HTR-8/SVneo (cell line): ENCODE measurements at places on chromosomes 7 and 10.

DNA sequence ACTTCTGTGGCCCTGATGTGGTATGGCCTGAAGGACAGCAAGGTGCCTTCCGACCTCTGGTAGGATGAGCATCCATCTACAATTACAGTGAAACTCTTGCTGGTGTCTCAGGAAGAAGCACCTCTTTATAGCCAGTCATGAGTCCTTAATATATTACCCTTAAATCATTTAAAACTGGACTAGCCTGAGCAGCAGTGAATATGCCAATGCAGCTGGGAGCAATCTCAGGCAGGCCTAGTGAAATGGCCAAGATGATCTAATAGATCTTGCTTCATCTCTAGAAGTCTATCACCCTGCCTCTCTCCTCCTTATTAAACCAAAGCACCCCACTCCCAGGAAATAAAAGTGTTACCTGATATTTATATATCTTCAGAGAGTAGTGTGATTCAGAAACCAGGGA is 66.7 kb upstream of the SORCS3 start:
- DNase-seq: no peak

GRCh38 chr7:3461923-3462322 is 160.9 kb downstream of the SDK1 start:
- no peak for DNase-seq

GRCh38 chr7:116934580-116934979 is 18.7 kb upstream of the ST7 start:
- DNase-seq: no peak

DNA sequence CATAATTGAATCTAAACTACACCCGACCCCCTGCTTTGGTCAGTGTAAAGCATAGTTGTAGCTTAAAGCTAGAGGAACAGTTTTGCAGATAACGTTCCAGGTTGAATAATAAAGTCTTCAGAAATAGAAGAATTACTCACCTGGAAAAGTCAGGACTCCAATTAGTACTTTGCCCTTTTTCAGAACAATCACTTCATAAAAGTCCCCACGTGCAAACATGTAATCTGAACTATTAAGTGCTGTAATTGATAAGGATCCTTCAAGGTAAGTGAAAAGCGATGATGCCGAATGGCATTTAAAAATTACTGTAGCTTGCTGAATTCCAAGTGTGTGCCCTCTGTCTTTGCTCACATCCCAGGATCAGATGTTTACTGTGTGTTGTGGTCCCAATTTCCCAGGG is 53.6 kb upstream of the INSYN2A start:
- no peak for DNase-seq

GRCh38 chr7:132977234-132977633 is 104.7 kb downstream of the CHCHD3 start:
- no peak for DNase-seq

DNA sequence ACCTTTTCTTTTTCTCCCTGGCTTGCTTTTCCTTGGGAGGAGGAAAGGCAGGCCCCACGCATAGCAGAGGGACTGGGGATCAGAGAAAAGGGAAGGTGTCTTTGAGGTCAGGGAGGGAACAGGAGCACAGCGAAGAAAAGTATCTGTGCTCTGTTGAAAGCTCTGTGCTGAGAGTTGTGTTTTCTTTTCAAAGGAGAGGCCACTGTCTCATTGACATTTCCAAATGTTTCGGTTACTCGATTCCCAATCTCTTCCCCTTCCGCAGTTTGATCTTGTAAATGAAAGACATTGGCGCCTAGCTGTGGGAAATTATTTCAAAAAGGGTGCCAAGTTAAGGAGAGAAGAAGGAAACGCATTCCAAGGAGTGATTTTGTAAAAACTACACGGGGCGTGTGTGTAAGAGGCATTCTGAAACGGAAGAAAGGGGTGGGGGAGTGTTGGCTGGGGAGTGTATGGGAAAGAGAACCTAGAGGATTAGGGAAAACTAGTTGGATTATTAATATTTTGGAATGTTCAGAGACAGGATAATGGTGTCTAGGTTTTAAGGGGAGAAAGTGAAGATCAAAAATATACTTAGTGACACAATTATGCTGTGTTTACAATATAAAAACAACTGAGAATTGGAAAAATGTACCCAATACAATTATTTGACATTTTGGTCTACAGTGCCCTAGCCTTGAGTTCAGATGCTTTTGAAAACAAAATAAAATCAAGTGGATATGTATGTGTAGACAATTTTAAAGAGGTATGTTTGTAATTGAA is 708 bp downstream of the KLHDC10 start:
- no peak for DNase-seq

GRCh38 chr10:86732771-86733170 is 23.6 kb upstream of the BMPR1A start:
- DNase-seq: no peak

DNA sequence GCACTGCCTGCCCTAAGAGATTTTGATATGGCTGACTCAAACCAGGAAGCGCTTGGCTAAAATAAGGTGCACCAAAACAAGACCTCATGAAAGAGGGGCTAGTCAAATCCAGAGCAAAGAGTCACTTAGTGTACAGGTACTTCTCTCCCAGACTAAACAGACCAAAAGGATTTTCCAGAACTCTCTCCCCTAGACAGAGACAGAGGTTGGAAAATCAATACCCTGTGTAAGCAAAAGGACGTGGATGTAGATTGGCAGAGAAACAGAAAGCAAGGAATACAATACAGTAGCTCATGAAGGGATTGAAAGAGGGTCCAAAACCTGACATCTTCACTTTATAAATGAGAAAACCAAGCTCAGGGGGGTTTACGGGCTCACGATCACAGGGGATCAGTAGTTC is 83.0 kb upstream of the LRRTM3 start:
- DNase-seq: no peak

DNA sequence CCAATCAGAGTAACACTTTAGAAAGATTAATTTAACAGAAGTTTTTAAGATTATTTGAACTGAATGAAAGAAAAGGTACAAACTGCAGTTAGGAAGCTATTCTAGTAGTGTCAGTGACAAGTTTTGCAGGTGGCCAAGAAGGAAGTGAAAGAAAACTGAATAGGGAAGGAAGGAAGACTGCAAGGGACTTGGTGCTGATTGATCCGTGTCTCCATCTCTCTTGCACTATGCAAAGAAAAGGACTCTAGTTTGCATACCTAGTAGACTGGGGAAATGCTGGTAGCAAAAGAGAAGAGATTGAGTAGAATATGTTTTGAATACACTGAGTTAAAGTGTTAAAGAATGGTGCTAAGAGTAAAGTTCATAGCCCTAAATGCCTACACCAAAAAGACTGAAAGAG is 33.0 kb downstream of the OR6V1 start:
- no peak for DNase-seq

DNA sequence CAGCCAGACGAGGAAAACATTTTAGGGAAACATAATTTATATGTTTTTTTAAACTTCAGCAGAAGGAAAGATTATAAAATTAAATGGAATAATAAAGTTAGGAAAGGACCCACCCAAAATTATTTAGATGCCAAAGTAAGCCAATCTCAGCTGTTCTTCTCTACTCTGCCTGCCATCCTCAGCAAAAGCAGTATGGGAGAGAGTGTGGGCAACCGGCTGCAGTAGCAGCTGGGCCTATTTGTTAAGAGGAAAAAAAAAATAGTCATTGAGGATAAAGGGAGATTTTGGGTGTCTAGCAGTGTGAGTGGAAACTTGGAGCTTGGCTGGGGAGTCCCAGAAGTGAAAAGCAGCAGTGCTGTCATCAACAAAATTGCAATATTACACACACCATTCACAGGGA is 15.4 kb downstream of the SEMA3E start:
- DNase-seq: no peak

DNA sequence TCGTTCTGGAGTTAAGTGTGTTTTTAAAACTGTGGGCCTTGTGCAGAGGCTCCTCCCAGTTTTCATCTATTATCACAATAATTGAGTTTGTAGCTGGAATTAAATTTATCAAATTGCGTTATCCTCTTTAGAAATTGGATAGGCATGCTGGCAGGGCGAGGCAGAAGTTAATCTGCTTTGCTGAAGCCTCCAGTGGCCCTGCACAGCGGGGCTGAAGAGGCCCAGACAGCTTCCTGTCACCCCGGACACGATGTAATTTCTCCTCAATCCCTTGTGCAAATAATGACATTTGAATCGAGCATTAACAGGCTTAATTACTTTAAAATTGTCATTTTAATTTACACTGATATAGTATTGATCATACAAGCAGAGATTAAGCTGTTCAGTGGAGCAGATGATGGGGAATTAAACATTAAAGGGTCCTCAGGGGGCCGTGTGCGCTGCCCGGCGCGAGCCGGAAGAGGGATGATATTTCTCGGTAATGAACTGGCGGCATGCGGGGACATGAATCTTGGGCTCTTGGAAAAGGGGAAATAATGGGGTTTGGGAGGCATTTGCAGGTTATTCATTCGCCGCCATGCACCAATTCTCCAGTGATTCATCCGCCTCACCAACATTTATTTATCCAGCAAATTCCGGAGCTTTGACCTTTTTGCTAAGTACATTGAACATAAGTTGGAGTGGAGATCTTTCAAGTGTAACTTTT is 118.5 kb downstream of the NKX6-2 start:
- no peak for DNase-seq
